ENCODE measurements at places on chromosomes 2 and 18. TPM values are rescaled to one million over a fixed set of nuclear protein-coding genes. Genes with fewer than 3 reads are reported as not detected.

DNA sequence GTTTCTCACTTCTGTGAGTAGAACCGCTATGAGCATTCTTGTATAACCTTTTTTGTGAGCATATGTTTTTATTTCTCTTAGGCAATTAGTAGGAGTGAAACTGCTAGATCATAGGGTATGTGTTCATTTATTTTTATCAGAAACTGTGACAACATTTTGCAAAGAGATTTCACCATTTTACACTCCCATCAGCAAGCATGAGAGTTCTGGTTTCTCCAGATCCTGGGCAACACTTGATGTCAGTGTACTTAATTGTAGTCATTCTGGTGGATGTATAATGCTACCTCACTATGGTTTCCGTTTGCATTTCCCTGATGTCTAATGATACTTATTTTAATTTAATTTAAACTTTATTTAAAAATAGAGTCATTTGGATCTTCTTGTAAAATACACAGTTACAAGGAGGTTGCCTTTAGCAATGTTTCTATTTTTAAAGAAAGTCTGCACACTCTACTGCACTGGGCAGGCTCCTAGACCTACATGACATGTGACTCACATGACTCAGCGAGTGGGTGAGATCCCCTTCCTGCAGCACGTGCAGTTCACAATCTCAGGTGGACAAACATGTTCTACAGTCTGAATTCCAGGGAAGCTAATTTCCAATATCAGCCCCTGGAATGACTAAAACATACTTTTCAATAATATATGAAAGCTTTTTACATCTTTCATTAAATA is 127.0 kb upstream of the BCL2L11 start:
- peak; percentile 56 for DNase-seq

DNA sequence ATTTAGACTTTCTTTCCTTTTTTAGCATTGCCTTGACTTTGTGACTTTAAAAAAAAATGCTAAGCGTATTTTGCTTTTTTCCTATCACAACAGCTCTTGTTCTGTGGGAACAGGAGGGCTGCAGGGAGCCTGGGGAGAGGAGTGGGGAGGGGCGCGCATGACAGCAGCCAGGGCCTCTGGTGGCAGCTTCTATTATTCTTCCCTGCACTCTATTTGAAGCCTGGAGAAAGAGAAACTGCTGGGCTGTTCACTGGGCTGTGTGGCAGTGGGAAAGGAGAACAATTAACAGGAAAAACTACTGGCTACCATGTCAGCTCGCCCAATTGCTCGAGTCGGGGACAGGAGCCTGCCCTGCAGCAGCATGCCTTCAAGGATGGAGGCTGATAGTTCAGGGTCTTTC is 119.0 kb upstream of the ZBTB14 start:
- DNase-seq: no peak

GRCh38 chr2:197159661-197160211 is 150.8 kb downstream of the ANKRD44 start:
- no peak for DNase-seq

- DNase-seq: no peak
These were observed 11.8 kb downstream of the MTCL1 start for GRCh38 chr18:8717011-8717770.

DNA sequence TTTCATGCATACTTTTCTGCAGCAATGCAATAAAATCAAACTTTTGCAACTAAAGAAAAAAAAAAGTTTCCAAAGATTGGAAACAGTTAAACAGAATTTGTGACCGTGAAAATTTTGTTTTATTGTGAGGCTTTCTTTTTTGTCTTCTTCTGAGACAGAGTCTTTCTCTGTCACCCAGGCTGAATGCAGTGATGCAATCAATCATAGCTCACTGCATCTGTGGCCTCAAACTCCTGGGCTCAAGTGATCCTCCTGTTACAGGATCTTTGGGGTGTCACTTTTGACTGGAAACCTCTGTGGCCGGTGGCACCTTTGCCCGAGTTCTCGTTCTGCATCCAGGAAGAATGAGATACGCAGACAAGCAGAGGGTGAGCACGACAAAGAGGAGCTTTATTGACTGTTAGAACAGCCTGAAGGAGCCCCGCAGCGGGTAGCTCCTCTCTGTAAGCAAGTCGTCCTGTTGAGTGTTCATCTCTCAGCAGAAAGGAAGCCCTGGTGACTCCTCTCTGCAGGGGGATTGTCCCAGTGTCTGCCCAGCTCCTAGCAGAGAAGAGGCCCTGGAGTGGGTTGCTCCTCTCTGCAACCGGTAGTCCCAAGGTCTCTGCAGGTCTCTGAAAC is 16.9 kb upstream of the ILKAP start:
- DNase-seq: no peak

GRCh38 chr2:15566912-15567311 is 5.8 kb upstream of the NBAS start:
- no peak for DNase-seq

- DNase-seq: no peak
These were observed 107.4 kb downstream of the NOL4 start for GRCh38 chr18:34117319-34117718.

VWA3B gene
- not detected for total RNA-seq

MATN3 gene
- total RNA-seq: 0.83 TPM

DNA sequence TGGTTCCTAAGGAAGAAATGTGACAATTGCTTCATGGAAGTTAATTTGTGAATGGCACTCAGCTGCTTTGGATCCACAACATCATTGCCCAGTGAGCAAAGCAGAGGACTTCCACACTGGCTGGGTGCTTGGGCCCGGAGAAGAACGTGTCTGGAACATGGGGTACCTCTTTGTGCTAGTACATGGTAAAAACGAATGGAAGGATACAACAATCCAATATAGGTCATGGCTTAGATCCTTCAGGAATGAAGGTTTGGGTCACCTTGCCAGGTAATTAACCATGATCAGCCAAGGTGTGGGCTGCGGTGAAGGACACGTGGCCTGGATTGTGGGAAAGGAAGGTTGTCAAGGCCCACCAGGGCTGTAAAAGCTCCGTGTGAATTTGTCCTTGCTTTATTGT is 245.9 kb upstream of the HS6ST1 start:
- DNase-seq: no peak

GRCh38 chr2:40548521-40548920 is 96.6 kb upstream of the SLC8A1 start:
- DNase-seq: no peak

DNA sequence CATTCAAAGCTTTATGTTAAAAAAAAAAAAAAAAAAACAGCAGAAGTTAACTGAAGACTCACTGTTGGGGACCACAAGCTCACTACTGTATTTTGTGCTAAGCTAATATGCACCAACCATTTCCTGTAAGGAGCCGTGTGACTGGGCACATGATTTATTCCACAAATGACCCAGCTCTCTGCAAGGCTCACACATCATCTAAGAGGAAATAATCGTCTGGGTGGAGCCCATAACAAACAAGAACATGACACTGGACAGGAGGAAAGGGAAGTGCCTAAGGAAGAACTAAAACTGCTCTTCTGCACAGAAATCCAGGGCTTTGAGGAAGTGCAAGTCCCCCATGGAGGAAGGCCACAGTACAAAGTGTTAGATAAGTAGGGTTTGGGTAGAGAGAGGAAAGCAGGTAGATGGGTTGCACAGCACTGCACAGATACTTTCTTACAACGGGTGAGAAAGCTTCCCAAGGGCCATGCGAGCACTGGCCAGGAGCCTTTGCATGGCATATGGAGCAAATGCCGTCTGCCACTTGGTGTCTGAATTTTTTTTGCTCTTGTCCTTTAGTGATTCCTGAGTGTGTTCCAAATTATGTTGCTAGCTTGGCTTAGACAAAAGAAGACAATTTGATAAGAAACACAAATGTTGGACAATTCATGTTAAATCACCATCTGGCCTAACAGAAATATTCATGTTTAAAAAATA is 24.4 kb downstream of the NFE2L2 start:
- peak; percentile 28 for DNase-seq

CNDP1 gene
- not detected for total RNA-seq

DNA sequence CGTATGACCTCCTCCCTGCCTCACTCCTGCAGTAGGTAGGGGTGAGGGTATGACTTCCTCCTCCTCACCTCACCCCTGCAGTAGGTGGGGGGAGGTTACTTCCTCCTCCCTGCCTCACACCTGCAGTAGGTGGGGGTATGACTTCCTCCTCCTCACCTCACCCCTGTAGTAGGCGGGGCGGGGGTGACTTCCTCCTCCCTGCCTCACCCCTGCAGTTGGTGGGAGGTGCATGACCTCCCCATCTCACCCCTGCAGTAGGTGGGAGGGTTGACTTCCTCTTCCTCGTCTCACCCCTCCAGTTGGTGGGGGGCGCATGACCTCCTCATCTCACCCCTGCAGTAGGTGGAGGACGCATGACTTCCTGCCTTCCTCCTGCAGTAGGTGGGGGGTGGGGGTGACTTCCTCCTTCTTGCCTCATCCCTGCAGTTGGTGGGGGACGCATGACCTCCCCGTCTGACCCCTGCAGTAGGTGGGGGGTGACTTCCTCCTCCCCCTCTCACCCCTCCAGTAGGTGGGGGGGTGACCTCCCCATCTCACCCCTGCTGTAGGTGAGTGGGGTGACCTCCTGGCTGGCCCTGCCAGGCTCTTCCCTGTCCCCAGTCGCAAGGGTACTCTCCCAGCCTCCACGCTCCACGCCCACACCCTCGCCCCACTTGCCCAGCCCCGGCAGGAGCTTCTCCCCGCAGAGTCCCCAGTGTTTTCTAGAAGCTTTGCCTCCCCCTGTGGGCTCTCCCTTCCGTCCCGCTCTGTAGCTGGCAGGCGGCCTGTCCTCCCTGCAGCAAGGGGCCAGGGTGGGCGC is 39.3 kb downstream of the TSHZ1 start:
- no peak for DNase-seq

- DNase-seq: no peak
These were observed 16.8 kb downstream of the GPD2 start for GRCh38 chr2:156452971-156453370.

- no peak for DNase-seq
These were observed 34.7 kb upstream of the REEP1 start for GRCh38 chr2:86372133-86372532.

GRCh38 chr2:18378020-18378653 is 182.3 kb downstream of the RDH14 start:
- DNase-seq: peak; percentile 66

DNA sequence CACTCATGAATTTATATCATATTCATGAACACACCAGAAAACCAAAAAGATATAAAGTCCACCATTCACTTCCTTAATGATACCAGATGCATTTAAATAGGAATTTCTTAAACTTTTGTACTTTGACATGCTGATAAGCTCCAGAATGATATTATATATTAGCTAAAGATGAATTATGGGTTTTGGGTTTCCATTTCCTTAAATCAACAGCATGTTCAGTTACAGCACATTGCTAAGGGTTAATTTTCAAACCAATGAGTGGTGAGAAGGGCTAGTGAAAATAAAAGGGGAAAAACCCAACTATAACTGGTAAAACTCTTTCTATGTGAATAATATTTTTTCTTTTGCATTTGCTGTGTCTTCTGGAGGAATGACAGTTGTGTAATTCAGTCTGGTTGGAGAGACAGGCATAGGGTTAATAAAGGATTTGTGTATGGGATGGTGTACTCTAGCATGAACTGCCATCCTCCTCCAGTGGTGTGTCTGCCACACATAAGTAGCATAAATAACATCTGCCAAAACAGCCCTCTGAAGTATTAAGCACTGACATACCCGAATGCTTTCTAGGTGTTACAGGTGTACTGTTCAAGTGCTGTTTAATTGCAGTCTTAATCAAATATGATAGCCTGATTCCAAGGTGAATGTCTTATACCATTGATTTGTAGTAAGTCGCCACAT is 19.3 kb upstream of the CPS1 start:
- no peak for DNase-seq

SLC16A14 gene
- total RNA-seq: 0.56 TPM

GRCh38 chr18:24773101-24773500 is 312.7 kb downstream of the HRH4 start:
- DNase-seq: no peak

FN1 gene
- total RNA-seq: 636 TPM

SNED1 gene
- 18.0 TPM for total RNA-seq

GAD1 gene
- 2.5 TPM for total RNA-seq

- DNase-seq: no peak
These were observed 217.7 kb downstream of the PRKCE start for GRCh38 chr2:45869165-45869501.

GRCh38 chr18:9608298-9608697 is 6.1 kb downstream of the PPP4R1 start:
- no peak for DNase-seq

GRCh38 chr2:55116966-55117365 is 66.7 kb upstream of the RTN4 start:
- no peak for DNase-seq

ANKRD29 gene
- total RNA-seq: 2.4 TPM

DNA sequence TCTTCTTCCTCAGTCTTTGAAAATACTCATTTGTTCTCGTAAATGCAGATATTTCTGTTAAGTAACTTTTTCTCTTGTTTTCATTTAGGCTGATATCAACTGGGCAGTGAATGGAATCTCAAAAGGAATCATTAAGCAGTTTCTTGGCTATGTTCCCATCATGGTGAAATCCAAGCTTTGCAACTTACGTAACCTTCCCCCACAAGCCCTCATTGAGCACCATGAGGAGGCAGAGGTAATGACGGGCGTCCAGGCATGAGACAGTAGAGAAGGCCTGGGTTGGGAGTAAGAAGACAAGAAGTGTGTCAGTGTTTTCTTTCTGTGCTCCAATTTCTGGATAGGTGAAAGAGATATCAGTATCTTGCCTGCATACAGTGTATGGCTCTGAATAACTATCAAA is 5.1 kb downstream of the POLR1B start:
- peak; percentile 94 for DNase-seq

DYSF gene
- total RNA-seq: 2.0 TPM

- DNase-seq: no peak
These were observed 359.9 kb upstream of the SLC14A2 start for GRCh38 chr18:45255197-45255890.

GRCh38 chr18:29157057-29157780 is 980.3 kb upstream of the CDH2 start:
- peak; percentile 59 for DNase-seq

GRCh38 chr18:79961527-79962291 is 2.7 kb upstream of the HSBP1L1 start:
- no peak for DNase-seq

DNA sequence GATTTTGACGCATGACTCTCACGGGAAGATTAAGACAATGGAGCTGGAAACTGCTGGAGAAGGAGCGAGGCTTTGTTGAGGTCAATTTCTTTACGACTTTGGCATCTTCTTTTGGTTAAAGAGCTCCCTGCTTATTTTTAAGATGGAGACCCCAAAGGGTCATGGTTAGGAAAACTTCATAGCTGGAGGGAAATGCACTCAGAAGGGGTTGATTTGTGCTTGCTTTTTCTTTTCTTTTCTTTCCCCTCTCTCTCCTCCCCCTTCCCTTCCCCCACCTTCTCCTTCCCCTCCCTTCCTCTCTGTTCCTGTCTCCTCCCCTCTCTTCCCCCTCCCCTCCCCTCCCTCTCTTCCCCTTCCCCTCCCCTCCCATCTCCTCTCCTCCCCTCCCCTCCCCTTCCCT is 79.0 kb downstream of the TNP1 start:
- no peak for DNase-seq

- DNase-seq: no peak
These were observed 20.9 kb downstream of the TMEM237 start for GRCh38 chr2:201622306-201622970.

UNC80 gene
- not detected for total RNA-seq

KRCC1 gene
- 36.6 TPM for total RNA-seq

- DNase-seq: no peak
These were observed 1.9 kb downstream of the PIEZO2 start for GRCh38 chr18:11147371-11147951.

GRCh38 chr2:28750316-28751251 is 1.0 kb upstream of the PPP1CB start:
- DNase-seq: no peak

Measured in MCF 10A (cell line).